ENCODE measurements at places on chromosomes 7 and 10.

GRCh38 chr7:111517549-111517951 is 44.7 kb downstream of the IMMP2L start:
- DNase-seq: no peak

GRCh38 chr10:124641282-124642087 is 102.7 kb downstream of the FAM53B start:
- no peak for DNase-seq

DNA sequence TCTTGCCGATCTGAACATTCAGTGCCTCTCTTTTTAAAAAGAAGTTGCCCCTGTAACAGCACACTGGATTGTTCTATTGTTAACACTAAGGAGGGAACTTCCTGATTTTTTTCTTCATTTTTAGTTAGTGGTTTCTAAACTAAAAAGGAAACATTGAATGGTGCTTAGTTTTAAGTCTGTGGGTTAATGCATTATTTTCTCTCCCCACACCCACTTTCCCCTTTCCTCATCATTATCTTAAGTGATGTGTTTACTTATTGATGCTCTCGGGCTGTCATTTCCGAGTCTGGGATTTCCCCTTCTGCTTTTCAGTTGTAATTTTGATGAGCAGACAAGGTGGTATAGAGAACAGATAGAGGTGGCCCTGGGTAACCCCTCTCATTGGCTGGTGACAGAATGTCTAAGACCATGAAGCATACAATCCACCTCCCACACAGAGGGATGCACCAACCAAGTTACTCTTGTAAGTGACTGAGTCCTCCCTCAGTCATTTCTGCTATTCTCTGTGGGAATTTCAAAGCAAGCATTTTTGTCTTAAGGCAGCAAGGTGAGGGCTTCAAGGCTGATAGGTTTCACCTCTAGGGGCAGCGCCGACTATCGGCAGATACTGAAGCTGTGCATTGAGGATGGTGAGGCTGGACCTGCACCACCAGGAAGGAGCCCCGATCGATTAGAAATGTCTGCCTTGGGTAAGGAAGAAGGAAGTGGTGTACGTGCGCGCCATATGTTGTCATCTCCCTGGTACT is 49.5 kb downstream of the CHN2 start:
- DNase-seq: peak; percentile 52

DNA sequence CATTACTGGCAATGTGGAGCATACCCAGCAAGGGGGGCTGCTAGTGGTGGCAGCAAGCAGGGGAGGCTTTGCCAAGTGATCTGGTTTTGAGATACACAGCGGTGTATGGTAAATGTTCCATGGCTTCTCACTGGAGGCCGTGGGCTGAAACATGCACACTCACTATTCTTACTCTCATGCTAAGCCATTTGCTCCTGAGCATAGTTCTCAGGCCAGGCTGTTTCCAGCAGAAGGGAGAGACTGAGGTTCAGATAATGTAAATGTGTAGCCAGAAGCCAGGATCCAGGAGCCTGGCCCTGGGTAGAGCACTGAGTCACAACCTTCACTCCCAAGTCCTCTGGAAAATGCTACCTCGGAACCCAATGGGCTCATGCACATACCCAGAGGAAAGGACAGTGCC is 757.9 kb downstream of the GRID1 start:
- no peak for DNase-seq

GRCh38 chr10:116201011-116201410 is 72.0 kb downstream of the GFRA1 start:
- no peak for DNase-seq

GRCh38 chr7:121882731-121883130 is 9.8 kb downstream of the PTPRZ1 start:
- no peak for DNase-seq

GRCh38 chr7:24201226-24201625 is 82.8 kb upstream of the NPY start:
- DNase-seq: no peak

DNA sequence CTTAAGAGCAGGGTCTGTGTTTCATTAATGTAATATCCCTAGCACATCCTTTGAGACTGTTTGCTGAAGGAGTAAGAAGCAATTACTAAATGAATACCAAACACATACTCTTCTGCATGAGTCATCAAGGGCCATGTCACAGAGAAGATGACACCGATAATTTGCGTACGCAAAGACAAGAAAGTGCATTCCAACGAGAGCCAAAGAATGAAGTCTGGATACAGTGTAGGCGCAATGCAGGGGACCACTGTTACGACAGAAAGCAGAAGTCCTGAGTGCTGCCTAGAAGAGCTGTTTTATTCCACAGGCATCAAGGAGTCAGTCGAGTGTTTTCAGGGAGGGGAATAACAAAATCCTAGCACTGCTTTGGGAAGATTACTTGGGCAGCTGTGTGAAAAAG is 62.7 kb downstream of the VPS41 start:
- DNase-seq: no peak

- DNase-seq: no peak
Measured at GRCh38 chr10:96267234-96267705, 4.1 kb downstream of the BLNK start.

DNA sequence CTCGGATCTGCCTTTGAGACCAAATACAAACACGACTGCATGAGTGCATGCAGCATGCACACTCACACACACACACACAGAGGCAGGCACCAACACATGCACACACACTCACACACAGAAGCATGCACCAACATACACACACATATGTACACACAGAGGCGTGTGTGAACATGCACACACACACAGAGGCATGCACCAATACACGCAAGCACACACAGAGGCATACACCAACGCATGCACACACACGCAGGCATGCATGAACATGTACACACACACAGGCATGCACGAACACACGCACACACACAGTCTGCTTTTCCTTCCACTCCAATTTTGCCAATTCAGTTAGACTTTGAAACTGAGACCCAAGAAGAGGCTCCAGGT is 67.3 kb upstream of the COL13A1 start:
- DNase-seq: no peak

- DNase-seq: no peak
Measured at GRCh38 chr10:3813267-3813666, 28.3 kb upstream of the KLF6 start.

DNA sequence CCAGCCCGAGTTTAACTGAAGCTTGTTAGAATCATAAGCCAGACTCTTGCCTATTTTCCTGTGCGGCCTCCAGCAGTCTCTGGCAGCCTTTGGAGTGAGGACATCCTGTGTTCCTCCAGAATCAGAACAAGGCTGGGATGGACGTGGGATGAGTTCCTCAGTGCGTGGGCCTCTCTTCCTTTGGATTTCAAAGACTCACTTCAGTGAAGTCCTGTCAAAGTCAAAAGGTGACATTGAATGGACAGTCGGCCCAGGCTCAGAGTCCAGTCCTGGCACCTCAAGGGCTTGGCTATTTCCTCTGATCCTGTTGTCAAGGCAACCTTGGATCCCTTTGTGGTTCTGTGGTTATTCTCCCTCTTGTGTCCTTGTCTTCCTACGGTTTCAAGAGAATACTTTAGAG is 21.4 kb upstream of the SMC3 start:
- no peak for DNase-seq

- DNase-seq: no peak
Measured at GRCh38 chr10:24554036-24554435, 169.7 kb downstream of the ARHGAP21 start.

DNA sequence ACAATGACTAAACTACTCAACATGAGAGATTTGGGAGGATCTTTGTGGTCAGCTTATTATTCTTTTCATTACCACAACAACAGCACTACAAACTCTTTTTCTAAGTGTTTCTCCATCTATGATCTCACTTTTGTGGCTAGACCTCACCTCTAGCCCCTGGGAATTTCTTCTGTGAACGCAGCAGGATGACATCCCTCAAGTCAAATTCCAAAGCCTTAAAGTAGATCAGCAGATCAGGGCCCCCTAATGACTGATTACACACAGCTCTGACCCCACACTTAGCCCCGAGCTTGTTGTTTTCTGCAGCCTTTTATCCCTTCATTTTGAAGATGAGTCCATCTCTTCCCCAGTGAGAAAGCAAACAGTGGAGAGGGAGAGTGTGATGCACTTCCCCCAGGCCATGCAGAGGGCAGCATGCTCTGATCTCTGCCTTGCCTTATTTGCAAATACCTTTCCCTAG is 27.3 kb downstream of the TFAM start:
- no peak for DNase-seq

DNA sequence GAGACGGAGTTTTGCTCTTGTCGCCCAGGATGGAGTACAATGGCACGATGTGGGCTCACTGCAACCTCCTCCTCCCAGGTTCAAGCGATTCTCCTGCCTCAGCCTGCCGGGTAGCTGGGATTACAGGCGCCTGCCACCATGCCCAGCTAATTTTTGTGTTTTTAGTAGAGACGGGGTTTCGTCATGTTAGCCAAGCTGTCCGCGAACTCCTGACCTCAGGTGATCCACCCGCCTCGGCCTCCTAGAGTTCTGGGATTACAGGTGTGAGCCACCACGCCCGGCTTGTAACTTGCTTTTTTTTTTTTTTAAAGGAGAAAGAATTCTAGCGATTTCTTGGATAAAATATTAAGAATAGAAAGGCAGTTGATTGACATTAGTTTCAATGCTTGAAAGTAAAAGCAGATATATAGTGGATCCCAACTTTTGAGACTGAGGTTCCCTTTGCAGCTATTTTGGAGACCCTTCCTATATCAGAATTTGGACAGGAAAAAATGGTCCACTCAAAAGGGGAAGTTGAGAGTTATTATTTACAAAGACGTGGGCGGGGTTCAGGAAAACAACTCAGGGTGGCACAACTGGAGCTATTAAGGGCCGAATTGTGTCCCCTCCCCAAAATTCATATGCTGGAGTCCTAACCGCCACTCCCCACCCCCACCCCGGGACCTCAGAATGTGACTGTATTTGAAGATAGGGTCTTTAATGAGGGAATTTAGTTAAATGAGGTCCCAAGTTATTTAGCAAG is 1.3 kb upstream of the ERCC6 start:
- no peak for DNase-seq

DNA sequence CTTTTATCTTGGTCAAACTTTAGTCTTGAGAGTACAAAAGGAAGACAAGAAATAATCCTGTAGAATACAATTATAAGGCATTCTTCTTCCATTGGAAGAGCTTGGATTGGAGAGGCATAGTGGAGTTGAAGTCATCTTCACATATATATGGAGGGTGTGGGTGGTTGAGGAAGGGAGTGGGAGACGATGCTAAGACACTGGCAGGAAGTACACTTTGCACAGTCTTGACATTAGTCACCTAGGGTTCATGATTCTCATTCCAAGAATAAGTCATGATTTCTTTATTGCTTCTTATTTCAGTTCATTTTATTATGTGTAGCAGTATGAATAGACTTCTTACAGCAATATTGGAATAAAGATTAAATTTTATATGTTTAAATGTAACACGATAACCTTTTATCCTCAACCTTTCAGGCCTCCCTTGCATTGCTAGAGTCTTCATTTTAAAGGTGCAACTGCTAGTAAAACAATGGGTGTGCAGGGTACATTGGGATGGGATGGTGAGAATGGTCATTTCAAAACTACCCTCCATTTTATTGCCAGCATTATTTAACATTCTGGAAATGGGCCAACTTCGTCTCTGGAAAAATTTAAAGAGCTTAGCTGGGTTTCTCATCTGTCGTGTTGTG is 12.3 kb upstream of the SLC26A3 start:
- no peak for DNase-seq

DNA sequence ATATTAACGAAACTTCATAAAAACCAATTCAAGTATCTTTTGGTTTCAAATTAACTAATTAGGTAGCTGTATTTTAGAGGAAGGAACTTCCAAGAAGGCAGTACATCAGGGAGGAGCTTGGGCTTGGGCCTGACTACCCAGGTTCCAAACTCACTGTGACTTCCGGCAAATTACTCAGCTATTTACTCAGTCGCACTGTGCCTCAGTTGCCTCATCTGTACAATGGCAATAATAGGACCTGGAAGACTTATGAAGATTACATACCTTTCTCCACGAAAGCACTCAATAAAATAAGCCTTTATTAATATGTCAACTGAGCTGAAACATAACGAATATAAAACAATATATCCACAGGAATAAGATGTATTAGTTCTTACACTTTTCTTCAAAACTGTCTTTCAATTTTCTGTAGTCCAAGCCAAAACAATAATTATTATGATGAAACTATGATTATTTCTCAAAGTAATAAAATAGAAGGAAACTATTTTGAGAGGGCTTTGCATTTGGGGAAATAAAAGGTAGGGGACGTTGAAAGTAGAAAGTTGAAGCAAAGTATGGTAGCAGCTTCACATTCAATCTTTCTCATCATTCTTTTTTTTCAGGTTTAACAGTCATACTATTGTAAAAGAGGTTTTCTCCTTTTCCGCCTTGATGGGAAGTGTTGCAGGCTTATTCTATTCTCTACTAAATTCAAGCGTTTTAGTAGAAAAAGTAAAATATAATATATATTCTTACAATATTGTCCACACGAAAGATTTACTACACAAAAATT is 10.5 kb upstream of the EBLN1 start:
- DNase-seq: no peak

DNA sequence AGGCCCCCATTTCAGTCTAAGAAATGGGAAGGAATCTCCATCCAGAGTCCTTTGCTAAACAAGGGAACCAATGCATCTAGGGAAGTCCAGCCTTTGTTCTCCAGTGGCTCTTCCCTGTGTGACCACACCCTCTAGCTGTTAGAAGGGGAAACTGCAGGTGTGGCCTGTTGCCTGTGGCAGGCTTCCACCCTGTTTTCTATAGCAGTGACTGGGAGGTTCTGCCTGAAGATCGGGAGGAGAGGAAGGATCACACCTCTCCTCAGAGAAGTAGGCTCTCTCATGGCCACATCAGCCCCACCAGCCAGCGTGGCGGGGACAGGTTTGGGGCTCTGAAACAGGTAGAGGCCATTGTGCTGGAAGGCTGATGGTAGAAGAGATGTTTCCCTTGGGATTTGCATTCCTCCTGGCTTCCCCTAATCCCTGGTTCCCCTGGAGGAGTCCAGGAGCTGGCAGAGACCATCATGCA is 47.7 kb upstream of the TRIM8 start:
- no peak for DNase-seq

DNA sequence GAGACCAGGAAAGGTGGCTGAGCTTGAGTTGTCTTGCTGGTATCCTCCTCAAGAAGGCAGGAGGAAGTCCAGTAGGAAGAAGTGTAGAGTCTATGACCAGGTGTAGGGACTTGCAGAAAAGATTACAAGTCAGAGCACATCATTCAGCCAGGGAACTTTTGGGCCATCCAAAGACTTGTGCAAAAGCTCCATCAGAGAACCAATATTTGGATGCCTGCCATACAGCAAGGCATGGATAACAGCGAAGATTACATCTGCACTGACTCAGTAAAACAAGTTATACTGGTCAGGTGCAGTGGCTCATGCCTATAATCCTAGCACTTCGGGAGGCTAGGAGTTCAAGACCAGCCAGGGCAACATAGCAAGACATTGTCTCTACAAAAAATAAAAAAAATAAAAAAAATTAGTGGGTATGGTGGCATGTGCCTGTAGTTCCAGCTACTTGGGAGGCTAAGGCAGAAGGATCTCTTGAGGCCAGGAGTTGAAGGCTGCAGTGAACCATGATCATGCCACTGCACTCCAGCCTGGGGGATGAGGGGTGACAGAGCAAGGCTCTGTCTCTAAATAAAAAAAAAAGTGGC is 13.2 kb upstream of the NMT2 start:
- DNase-seq: no peak

- DNase-seq: no peak
Measured at GRCh38 chr10:130495891-130496636, 359.9 kb downstream of the GLRX3 start.
